ENCODE measurements at places on chromosomes 16 and 17.

GRCh38 chr17:66135219-66135618 lies 56.7 kb downstream of the CEP112 start:
- no peak for DNase-seq

DNA sequence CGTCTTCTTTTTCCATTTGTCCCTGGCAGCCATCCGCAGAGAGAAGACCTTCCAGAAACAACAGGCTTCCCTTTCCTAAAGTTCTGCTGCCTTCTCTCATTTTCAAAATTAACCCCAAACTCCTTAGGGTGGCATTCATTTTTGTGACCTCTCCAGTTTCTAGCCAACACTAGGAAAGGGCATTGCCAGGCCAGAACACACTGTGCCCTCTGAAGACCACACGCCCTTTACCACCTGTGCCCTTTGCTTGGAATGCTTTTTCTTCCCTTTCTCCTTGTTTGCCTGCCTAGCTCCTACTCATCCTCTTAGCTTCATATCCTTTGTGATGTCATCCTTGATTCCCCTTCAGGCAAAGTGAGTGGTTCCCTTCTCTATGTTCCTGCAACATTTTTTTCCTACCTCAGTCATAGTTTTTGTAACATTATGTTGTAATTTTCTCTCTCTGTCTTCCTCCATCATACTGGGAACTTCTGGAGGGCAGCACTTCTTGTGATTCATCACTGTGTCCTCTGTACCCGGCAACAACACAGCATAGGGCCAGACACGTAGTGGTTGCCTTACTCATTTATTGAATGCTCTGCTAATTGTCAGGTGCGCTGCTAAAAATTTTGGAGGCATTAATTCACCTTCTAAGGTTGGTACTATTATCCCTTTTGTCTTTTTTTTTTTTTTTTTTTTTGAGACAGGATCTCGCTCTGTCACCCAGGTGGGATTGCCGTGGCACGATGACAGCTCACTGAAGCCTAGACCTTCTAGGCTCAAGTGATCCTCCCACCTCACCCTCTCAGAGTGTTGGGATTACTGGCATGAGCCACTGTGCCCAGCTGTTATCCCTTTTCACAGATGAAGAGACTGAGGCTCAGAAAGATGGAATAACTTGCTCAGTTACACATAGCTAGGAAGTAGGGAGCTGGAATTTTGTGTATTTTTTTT lies 1.0 kb downstream of the KAT8 start:
- DNase-seq = no peak

- DNase-seq = no peak
Measured at GRCh38 chr17:39736319-39737165, 1.2 kb upstream of the GRB7 start.

GRCh38 chr16:3938843-3939624 lies 58.5 kb upstream of the CREBBP start:
- peak; percentile 39 for DNase-seq

DNA sequence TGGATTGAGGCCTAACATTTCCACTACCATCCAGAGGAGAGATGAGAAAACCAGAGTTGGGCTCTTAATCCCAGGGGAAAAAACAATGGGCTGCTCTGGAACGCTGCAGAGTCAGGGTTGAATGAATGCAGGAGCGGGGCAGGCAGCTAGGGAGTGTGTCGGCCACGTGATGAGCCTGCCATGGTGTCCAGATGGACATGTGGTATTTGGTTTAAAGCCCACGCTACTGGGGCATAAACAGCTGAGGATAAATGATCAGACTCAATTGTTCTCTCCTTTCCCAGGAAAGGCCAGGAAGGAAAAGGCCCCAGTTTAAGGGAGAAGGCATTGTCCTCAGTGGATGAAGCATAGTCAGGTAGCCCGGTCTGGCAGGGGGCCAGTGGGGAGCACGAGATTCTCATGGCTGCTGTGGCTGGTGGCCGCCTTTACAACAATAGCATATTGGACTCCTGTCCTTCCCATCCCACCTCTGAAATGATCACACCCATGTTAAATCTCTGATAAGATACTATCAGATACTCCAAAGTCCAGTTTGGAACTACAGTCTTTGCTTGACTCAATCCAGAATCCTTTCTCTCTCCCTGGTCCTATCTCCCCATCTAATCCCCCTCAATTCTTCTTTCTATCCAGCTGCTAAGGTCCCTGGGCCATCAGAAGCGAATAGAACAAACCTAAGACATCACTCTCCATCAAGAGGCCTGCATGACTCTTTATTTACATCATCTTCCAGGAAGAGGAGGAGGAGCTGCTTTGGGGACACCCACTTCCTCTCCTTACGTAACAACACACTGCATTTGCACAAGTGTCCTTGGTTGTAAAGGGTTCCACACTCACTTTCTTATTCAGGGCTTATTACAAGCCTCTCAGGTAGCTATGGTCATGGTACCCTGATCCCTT lies 20.4 kb downstream of the CA4 start:
- no peak for DNase-seq

GRCh38 chr17:5286846-5287245 lies 4.8 kb downstream of the RABEP1 start:
- DNase-seq = no peak
